ENCODE measurements at places on chromosomes 12 and 14.

DNA sequence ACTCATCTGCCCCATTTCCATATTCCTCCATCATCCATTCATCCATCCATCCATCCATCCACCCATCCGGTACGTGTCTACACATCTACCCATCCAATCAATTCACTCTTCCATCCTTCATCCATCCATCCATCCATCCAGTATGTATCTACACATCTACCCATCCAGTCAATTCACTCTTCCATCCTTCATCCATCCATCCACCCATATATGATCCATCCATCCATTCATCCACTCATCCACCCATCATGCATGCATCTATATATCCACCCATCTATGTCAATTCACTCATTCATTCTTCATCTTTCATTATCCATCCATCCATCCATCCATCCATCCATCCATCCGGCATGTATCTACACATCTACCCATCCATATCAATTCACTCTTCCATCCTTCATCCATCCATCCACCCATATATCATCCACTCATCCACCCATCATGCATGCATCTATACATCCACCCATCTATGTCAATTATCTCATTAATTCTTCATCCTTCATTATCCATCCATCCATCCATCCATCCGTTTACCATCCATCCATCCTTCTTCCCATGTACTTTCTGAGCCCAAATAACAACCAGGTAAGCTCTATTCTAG, 108.6 kb upstream of the NOS1 start:
- DNase-seq, result no peak

- DNase-seq, result no peak
Observed at GRCh38 chr12:108620236-108620879, 13.3 kb downstream of the SELPLG start.

DNA sequence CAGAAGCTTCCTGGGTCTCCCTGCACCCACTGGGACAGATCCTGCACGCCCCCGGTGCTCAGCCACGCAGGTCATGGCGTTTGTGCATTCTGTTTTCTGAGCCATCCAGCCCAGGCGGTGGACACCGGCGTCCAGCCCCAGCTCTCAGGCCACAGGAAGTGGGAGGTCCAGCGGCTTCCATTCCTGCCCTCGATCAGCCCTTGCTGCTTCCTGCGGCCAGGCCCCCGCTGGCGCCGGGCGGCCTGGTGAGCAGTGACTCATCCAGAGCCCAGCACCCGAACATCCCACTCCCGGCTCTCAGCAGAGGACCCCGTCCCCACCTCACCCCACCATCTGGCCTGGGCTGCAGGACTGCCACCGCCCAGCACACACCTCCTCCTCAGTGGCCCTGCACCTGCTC, 18.0 kb upstream of the NUDT14 start:
- no peak for DNase-seq

- no peak for DNase-seq
Observed at GRCh38 chr12:94263905-94264561, 115.7 kb downstream of the PLXNC1 start.

GRCh38 chr14:84254290-84254689, 1275.7 kb upstream of the FLRT2 start:
- DNase-seq, result no peak

DNA sequence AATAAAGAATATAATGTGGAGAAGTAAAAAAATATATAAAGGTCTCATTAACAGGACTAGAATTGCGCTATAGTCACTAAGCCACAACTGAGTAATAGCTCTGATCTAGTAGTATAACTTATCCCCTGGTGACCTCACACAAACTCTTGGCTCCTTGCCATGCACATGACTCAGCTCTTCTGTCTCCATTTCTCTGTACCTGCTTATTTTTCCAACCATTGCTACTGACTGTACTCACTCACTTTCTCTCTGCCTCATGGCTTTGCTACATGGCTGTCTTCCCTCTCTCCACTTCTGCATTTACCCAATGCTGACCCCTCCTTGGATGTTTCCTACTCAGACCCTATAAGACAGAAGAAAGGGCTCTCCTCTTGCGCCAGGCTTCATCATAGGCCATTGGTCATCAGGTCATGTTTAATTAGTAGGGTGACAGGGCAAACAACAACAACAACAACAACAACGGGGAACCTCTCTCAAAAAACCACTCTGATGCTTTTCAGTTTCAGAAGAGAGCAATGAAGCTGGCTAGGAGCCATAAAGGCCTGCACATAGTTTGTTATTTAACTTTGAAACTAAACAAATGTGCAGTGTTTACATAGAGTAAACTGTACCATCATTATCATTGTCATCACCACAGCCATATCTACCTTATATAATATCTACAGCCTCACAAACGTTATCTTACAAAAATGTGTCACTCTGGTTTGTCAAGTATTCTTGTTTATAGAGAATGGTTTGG, 25.6 kb upstream of the KRAS start:
- DNase-seq, result peak; percentile 67

- DNase-seq, result no peak
Observed at GRCh38 chr14:100476012-100476822, 111.0 kb downstream of the BEGAIN start.

DNA sequence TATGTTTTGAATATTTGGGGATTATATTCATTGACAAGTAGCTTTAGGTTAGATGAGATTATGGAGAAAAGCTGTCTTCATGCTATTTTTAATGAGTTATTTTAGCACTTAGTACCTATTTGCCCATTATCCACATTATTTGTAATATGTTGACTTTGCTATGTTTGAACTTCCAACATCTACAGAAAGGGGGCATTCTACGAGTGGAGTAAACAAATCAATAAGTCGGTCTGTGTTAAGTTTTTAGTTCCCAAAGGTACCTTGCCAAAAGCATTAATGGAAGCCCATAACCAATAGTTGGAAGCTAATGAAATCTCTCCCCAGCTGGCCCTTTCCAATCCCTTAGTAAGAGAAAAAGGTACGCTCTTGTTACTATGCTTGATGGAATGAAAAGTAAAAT, 250.0 kb upstream of the E2F7 start:
- no peak for DNase-seq

Data from CD4-positive, alpha-beta T cell treated with Interleukin-17A for 4 hours (primary cell).